GM23248 (cell line): ENCODE measurements at places on chromosomes 7 and 10. TPM values are rescaled to one million over a fixed set of nuclear protein-coding genes. Genes with fewer than 3 reads are reported as not detected.

The TSPAN15 gene
- polyA plus RNA-seq, result 0.29 and 0.34 TPM in 2 replicates

The PHYHIPL gene
- not detected in 2 replicates for polyA plus RNA-seq

The ABCB8 gene
- 28.5 and 29.6 TPM in 2 replicates for polyA plus RNA-seq

The ANKRD30A gene
- not detected in 2 replicates for polyA plus RNA-seq

The SPDYE16 gene
- polyA plus RNA-seq, result 0.10 and 0.53 TPM in 2 replicates

DNA sequence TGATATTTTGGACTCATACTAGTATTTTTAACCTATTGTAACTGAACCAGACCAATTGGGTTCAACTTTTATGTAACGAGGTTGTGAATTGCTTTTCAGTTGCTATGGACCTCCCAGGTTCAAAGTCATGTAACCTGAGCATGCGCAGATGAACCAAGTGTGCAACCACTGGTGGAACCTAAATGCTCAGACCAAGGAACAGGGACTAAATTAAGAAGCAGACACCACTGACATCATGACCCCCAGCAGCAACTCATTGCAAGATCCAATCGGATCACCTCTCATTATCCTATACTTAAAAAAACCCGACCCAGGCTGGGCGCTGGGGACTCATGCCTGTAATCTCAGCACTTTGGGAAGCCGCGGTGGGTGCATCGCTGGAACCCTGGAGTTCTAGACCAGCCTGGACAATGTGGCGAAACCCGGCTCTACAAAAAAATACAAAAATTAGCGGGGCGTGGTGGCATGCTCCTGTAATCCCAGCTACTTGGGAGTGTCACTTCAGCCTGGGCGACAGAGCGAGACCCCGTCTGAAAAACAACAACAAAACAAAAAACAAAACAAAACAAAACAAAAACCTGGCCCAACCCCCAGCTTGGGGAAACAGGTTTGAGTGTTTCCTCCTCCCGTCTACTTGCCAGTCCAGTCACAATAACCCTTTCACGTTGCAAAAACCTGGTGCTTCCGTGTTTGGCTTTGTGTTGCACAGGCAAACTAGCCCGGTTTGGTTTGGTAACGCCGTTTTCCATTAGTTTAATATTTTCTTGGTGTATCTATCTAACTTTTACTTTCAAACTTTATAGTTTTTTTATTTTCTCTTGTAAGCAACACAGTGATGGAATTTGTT is 11.3 kb upstream of the ZNF518A start:
- DNase-seq, result no peak

DNA sequence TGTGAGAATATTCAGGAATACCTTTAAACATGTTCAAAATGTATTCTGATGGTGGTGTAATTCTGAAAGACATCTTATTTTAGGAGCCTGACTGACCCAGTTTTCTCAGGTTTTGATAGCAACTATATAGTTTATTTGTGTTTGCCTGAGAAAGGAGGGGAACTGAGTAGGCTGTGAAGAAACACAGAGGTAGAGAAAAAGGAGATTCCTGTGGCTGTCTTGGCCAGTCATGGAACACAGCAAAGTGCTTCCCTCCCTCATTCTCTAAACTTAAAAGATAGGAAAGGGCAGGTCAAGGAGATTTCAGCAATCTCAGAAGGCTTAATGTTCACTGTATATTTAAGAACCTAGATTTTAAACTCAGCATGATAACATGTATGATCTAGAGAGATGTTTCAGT is 43.5 kb downstream of the ZMYND11 start:
- DNase-seq, result no peak

DNA sequence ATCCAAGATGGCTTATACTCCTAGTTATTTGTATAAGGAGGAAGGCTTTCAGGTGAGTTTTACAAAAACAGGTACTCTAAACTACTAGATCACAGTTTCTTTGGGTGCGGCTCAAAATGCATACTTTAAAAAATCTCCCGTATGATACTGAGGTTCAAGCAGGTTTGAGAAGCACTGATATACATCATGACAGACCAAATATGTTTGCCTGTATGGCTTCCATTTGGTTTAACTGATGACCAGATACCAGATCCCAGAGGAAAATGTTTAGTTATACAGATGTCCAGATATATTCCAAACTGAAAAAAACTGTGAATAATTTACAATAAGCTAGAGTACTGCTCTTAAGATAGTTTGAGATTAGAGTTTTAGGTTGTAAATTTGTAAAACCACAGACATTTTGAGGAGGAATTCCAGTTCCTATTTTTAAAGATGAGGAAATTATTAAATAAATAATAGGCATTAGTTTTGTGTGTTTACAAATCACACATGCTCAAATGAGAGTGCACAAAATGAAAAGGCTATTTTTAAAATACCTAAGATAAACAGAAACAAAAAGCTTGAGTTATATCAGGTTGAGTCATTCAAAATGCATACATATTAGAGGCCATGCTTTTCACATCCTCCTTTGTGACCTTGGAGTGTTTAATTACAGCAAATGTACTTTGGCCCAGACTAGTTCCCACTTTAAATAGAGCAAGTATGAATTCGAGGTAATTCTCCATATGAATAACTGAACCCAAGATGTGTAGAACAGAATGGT is 60.5 kb downstream of the SEMA3C start:
- DNase-seq, result peak; percentile 39

- DNase-seq, result no peak
Observed at GRCh38 chr7:18225067-18225466, 197.4 kb upstream of the PRPS1L1 start.

DNA sequence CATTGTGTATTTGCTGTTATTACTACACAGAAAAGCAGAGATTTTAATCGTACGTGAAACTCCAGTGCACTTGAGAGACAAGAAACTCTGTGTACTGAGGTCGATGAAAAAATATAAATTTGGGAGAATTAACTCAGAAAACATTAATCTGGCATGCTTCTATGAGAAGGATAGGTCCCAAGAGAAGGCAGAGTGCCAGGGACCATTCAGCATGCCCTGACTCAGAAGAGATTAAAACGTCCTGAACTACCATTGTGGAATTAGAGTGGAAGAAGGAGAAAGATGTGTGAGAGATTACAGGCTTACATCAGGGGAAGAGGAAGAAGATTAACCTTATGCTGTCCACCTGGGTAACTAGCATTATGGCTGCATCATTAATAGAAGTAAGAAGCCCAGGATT is 72.4 kb downstream of the REEP3 start:
- DNase-seq, result peak; percentile 50

DNA sequence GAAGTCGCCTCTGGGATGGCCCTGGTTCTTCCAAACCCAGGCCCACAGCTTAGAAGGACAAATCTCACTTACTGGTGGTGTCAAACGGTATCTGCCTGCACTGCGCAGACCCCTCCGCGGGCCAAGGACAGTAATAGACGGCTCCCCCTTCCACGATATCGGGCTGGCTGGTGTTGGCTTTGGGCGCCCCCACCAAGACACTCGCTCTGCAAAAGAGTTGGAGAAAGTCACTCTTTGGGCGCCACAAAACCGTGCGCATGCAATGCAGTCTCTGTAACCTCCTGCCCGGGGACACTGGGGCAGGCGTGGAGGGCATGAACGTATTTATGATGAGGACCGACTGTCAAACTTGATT is 1.1 kb downstream of the ITGA8 start:
- DNase-seq, result no peak

DNA sequence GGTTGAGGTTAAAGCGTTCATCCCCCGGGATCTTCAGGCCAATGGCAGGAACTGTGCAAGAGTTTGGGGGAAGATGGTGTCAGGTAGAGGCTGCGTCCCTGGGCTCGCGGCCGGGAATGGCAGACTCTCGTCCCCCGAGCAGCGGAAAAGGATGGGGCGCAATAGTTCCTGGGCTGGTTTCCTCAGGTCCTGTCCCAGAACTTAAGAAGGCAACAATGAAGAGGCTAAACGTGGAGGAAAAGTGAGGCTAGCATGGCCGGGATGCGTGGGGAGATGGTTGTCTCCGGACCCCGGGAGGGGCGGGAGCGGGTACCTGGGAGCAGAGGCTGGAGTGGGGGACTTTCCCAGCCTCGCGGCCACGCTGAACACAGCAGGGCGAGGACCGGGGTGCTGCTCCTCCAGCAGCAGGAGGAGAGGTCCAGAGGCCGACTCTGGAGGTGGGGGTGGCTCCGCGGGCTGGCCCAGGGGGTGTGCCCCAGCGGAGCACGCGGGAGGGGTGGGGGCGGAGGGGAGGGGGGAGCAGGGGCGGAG is 882 bp downstream of the IRF5 start:
- peak; percentile 22 for DNase-seq

DNA sequence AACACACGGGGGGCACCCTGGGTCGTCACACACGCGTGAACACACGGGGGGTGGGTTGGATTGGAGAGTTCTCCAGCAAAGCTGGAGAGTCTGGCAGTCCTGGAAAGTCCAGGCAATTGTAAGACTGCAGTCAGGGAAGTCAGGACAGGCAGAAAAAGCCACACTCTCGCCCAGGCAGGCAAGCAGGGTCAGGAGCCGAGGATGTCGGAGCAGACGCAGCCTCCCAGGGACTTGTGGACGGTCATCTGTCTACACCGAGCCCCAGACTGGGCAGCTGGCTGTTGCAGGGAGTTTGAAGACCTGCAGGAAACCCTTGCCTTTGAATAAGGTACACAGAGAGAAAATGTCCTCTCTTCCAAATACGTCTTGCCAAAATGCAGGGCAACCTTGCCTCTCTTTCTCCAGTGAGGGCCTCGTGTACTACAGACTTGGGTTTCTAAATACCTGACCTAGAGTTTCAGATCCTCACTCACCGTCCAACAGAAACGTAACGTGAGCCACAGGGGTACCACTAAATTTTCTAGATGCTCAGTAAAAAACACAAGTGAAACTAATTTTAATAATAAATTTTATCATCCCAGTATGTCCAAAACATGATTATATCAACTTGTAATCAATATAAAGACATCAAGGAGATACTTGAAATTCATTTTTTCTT is 176.7 kb downstream of the ADARB2 start:
- no peak for DNase-seq

GRCh38 chr7:93367254-93367653 is 135.1 kb downstream of the VPS50 start:
- no peak for DNase-seq

DNA sequence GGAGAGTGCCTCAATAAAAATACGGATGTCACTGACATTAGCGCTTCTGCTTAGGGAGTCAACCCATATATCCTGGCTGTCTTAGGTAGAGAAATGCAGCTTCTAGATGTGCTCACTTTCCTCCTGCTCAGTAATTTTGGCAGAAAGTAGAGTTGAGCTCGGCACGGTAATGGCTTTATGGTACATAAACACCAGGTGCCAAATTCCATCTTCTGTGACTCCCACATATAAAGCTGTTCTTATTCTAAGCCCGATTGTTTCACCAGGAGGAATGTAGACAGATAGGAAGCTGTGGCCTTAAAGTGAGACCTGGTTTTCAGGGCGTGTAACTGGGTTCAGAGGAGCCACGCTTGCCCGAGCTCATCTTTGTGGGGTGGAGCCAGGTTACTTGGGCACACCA is 143.7 kb downstream of the CREB5 start:
- DNase-seq, result no peak

- no peak for DNase-seq
Observed at GRCh38 chr10:71528371-71529206, 131.9 kb downstream of the CDH23 start.

- no peak for DNase-seq
Observed at GRCh38 chr7:71705217-71705616, 573.3 kb downstream of the GALNT17 start.
